Smooth muscle cell of trachea (primary cell): ENCODE measurements at places on chromosomes 3 and 15. TPM values are rescaled to one million over a fixed set of nuclear protein-coding genes. Genes with fewer than 3 reads are reported as not detected.

The SLC38A3 gene
- total RNA-seq, result not detected in 2 replicates

The DGKG gene
- 0.17 and 0.87 TPM in 2 replicates for total RNA-seq

The PIGZ gene
- total RNA-seq, result 2.8 and 3.6 TPM in 2 replicates

The SPINT1 gene
- 0.15 and 0.17 TPM in 2 replicates for total RNA-seq

The P4HTM gene
- total RNA-seq, result 36.5 and 58.7 TPM in 2 replicates

The GOLGA6L9 gene
- total RNA-seq, result 0.99 and 1.6 TPM in 2 replicates

The FSTL1 gene
- total RNA-seq, result 752 and 963 TPM in 2 replicates

The ZCWPW2 gene
- 0.66 and 1.3 TPM in 2 replicates for total RNA-seq

The FES gene
- 38.7 and 63.0 TPM in 2 replicates for total RNA-seq

The C3orf62 gene
- total RNA-seq, result 1.3 and 2.3 TPM in 2 replicates

The SYNM gene
- 5.4 and 6.3 TPM in 2 replicates for total RNA-seq

The GOLGA6D gene
- total RNA-seq, result 0.17 TPM in 1 of 2 replicates, not detected in the other

The MYRIP gene
- 0.73 TPM in 1 of 2 replicates, not detected in the other for total RNA-seq

The FBXO22 gene
- total RNA-seq, result 46.4 and 77.6 TPM in 2 replicates

The GRM2 gene
- total RNA-seq, result 0.15 and 0.17 TPM in 2 replicates

The POLQ gene
- total RNA-seq, result 0.99 and 6.0 TPM in 2 replicates

The FEZF2 gene
- not detected in 2 replicates for total RNA-seq
